Lower lobe of right lung (tissue), 2 donors: ENCODE measurements at places on chromosomes 7 and 10. TPM values are rescaled to one million over a fixed set of nuclear protein-coding genes. Genes with fewer than 3 reads are reported as not detected.

Gene C10orf53
- total RNA-seq = not detected

Gene CYP3A7
- 0.21 TPM for total RNA-seq

Gene TMEM213
- 1.9 TPM for total RNA-seq

Gene SSBP1
- total RNA-seq = 65.2 TPM

DNA sequence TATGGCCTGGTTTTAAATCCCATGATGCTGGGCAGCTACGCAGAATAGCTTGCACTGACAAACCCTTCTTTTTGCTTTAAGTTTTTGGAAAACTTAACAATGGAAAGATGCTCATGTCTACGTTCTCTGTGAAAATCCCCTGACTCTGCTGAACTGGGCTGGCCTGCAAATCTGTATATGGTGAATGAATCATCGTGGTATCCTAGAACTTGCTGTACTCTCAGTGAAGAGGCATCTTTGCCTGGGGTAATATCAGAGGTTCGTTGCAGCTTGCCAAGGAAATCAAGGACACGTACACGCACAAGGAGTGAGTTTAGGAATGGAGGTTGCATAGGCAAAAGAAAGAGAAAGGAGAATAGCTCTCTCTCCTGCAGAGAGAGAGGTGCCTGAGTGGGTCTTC lies 382.0 kb upstream of the ADARB2 start:
- no peaks in the 10 kb centered on the region for H3K27me3 ChIP-seq
- H3K4me3 ChIP-seq = no peak overlapping the region

DNA sequence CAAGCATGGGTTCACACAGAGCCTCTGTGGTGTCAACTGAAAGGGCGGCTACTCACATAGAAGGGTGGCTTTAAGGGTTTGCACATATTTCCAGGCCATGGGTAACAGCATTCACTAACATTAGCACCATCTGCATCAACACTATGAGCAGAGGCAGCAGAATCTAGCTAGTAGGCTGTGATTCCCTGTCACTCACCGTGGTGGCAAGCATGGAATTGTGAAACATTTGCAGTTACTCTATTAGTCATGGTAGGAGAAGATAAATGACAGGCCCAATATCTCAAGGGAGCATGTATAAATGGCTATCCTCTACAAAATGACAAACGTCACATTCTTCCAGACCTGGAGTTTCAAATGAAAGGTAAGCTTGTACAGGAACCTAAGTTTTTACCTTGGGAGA lies 32.2 kb upstream of the CUBN start:
- no peak overlapping the region for H3K4me3 ChIP-seq
- no peak for DNase-seq
- no peaks in the 10 kb centered on the region for H3K36me3 ChIP-seq
- no peak overlapping the region for H3K27ac ChIP-seq
- no peaks in the 10 kb centered on the region for H3K4me1 ChIP-seq

DNA sequence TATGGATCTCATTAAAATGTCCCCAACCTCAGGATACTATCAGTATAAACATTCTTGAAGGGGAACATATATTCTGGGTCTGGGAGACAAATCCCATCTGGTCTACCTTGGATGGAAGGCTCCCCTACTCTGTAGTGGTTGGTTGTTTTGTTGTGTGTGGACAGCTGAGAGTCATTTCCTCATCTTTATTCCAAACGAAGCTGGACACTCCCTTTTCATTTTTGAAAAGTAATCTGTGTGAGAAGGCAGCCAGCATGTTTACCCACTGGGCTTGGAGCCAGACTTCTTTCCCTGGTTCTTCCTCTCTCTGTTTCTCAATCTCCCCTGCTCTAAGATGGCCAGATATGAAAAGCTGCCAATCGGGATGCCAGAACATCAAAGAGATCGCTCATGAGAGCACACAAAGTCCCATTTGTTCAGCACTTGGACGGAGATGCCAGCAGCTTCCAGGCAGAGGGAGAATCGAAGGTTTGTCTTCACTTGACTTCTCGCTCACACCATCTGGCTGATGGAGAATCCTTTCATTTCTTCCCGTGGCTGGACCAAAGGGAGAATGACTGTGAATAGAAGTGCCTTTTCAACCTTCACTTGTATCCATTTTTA lies 108.1 kb upstream of the AGR3 start:
- peak; percentile 75 for DNase-seq
- peaks cover 19% of the 10 kb centered on the region for H3K4me1 ChIP-seq
- H3K27me3 ChIP-seq = no peaks in the 10 kb centered on the region
- peak overlapping the region; percentile 43 for H3K4me3 ChIP-seq
- no peaks in the 10 kb centered on the region for H3K36me3 ChIP-seq
- peak overlapping the region; percentile 79 for H3K27ac ChIP-seq

DNA sequence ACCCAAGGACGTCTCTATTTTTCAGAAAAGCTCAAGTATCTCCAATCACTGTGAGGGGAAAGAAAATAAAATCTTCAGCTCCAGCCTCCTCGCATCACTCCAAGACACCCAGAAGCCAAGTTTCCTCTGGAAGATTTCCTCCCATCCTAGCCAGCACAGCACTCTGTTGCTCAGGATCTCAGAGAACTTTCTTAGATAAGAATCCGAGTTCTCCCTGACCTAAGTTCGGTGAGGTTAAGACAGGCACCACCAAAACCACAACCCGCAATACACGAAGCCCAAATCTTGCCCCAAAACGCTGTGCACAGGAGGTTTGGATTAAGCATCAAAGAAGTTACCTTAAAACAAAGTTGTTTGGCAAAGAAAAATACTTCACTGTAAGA lies 4.2 kb downstream of the FAM53B start:
- peaks cover 83% of the 10 kb centered on the region for H3K4me1 ChIP-seq
- H3K4me3 ChIP-seq = no peak overlapping the region
- H3K36me3 ChIP-seq = no peaks in the 10 kb centered on the region
